ENCODE measurements at places on chromosomes 11 and 22. TPM values are rescaled to one million over a fixed set of nuclear protein-coding genes. Genes with fewer than 3 reads are reported as not detected.

GRCh38 chr11:105906517-105906916 is 115.5 kb downstream of the MSANTD4 start:
- no peak for DNase-seq

DNA sequence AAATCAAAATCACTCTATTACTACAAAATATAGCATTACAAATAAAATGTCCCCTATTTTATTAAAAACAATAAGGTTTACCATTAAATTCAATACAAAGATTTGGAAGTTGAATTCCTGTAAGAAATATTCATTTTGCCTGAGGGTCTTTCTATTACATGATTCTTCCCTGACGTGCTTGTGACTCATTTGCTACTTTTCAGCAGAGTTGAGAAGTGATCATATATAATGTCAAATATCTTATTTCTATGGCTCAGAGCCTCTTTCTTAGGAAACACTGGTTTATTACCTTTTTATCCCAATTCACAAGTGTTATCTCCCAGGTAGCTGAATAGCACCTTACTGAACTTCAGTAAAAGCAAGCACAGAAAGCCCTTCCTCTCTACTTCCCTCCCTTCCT is 65.2 kb upstream of the CNTN5 start:
- no peak for DNase-seq

- no peak for DNase-seq
These were observed 8.3 kb downstream of the SLC37A2 start for GRCh38 chr11:125071435-125071834.

DNA sequence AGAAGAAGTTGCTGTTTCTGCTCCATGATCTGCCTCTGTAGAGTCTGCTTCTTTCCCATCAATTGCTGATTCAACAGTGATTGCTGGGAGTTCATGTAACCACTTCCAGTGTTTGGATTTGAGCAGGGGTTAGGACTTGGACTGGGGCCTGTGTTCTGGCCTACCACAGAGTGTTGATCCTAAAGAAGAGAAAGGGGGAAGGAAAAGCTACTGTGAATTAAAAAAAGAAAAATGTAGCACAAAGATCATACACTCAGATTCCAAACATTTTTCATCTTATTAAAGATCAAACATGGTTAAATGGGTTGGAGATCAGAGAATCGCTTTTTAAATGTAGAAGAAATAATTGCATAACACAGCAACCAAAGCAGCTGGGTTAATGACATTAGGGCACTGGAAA is 67.6 kb upstream of the MTMR2 start:
- no peak for DNase-seq

The UCP3 gene
- total RNA-seq = 202 TPM

DNA sequence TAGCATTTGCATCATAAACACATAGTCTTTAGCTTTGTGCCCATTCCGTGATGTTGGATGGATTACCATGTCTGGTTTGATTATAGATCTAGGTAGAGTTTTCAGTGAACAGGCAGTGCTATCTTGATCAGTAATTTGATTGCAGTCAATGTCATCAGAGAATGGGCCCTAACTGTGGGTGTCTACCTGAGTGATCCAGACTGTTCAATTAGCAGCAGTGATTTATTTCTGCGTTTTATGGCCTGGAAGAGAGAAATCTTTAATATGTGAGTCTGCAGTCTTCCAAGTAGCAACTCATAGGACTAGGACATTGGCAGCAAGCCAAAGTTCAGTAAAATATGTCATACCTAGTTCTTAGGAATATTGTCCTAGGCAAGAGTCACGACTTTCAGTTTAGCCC is 80.3 kb downstream of the CASP12 start:
- DNase-seq = no peak

GRCh38 chr11:129911298-129911697 is 15.9 kb upstream of the NFRKB start:
- DNase-seq = no peak

The FAM227A gene
- total RNA-seq = 0.05 TPM

DNA sequence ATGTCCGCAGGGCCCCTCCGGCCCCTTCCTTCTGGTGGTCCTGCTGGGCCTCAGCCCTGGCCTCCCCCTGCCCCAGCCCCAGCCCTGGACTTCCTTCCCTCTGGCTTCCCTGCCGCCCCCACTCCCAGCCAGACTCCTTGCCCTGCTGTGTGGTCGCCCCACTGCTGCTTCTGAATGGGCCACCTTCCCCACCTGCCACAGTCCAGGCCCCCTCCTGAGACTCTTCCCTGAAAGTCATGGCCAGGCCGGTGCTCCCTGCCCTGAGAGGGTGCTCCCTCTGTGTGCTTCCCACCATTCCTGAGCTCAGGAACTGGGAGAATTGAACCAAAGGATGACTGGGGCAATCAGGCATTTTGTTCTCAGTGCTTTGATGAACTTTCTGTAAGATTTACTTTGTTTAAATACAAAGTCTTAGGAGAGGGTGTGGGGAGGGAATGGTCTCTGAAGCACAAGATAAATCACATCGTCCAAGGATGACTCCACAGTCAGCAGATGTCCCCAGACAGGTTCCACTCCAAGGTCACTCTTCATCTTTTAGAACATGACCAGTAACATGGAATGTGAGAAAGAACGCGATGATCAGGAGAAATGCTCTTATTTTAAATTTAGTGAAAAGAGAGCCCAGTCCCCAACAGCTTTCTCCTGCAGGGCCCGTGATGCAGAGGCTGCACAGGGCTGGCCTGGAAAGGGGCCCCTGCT is 774 bp downstream of the APOBEC3D start:
- no peak for DNase-seq

DNA sequence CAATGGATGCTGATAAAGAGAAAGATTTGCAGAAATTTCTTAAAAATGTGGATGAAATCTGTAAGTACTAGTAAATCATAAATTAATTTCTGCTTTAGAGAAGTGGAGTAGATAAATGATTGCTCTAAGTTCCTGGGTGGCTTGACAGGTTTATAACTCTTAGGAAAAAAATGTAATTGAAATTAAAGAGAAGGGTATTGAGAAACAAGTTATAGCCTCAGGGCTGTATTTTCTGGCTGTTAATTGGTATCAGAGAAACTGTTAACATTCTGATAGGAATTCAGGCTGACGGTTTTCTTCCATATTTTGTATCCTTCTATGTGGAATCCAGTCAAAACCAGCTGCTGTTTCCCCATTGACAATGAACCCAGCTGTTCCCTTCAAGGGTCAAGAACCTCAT is 1.9 kb downstream of the TTC12 start:
- DNase-seq = no peak

DNA sequence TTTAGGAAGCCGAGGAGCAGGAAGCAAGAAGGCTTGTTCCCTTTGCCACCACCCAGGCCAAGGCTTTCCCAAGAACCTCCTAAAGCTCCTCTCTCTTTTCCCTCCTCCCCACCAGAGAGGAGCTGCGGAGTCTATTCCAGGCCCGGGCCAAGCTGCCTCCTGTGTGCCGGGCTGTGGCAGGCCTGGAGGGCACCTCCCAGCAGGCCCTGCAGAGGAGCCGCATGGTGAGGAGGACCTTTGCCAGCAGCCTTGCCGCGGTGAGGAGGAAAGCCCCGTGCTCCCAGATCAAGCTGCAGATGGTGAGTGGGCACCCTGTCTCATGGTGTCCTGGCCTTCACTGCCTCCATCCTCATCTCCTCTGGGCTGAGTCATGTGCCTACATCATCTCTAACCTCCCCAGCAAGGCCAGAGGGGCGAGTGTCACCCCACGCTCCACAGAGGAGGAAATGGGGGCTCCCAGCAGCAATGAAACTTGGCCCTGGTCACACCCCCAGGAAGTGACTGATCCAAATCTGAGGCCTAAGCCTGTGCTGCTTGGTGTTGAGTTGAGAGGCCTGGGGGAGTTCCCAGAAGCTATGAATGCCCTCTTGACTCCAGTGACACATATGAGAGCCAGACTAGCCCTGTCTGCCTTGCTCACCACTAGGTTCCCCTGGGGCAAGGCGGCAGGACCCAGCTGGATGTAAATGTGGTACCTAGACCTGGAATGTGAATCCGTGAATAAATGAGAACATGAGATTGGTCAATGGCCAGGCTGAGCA is 104.2 kb downstream of the MYO18B start:
- DNase-seq = no peak

DNA sequence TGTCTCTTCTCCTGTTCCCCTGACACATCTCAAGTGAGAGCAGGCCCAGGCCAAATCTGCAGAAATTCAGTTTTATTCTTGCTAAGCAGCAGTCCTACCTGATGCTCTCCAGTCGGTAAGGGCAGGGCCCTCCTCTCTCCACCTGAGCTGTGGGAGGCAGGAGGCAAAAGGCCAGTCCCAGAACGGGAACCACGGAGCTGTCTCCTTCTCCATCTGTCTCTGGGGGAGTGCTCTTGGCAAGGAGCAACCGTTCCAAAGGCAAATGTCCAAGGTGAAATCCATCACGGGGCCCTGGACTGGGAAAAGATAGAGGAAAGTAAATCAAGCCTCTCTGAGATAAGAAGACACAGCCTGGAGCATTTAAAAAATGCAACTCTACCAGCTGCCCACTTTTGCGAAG is 65.2 kb upstream of the CDON start:
- no peak for DNase-seq

DNA sequence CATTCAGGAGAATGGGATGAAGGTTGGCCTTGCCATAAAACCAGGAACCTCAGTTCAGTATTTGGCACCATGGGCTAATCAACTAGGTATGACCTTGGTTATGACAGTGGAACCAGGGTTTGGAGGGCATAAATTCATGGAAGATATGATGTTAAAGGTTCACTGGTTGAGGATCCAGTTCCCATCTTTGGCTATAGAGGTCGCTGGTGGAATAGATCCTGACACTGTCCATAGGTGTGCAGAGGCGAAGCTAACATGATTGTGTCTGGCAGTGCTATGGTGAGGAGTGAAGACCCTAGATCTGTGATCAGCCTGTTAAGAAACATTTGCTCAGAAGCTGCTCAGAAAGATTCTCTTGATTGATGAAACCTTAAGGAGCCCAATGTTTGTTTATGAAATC is 5.7 kb downstream of the NF2 start:
- DNase-seq = no peak

The MYRF gene
- total RNA-seq = 0.24 TPM

The CASP4 gene
- total RNA-seq = 15.9 TPM

- no peak for DNase-seq
These were observed 2.2 kb upstream of the BPIFC start for GRCh38 chr22:32466496-32466895.

DNA sequence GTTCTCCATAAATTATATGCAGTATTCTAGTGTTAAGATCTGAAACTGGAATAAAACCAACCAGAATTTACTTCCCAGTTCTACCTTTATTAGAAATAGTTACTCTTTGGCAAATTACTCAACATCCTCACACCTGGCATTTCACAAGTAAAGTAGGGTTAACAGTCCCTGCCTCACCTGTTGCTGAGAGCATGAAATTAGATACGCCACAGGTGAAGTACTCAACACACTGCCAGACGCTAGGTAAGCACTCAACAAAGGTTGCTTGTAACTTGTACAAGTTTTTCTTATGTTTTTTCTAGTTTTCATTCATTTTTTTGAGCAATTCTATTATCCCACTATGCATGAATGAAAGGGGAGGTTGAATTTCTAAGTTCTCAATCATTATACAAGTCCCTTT is 267.6 kb upstream of the ARHGAP42 start:
- DNase-seq = no peak

- DNase-seq = peak; percentile 82
These were observed 15.4 kb downstream of the XRCC6 start for GRCh38 chr22:41636467-41636866.

DNA sequence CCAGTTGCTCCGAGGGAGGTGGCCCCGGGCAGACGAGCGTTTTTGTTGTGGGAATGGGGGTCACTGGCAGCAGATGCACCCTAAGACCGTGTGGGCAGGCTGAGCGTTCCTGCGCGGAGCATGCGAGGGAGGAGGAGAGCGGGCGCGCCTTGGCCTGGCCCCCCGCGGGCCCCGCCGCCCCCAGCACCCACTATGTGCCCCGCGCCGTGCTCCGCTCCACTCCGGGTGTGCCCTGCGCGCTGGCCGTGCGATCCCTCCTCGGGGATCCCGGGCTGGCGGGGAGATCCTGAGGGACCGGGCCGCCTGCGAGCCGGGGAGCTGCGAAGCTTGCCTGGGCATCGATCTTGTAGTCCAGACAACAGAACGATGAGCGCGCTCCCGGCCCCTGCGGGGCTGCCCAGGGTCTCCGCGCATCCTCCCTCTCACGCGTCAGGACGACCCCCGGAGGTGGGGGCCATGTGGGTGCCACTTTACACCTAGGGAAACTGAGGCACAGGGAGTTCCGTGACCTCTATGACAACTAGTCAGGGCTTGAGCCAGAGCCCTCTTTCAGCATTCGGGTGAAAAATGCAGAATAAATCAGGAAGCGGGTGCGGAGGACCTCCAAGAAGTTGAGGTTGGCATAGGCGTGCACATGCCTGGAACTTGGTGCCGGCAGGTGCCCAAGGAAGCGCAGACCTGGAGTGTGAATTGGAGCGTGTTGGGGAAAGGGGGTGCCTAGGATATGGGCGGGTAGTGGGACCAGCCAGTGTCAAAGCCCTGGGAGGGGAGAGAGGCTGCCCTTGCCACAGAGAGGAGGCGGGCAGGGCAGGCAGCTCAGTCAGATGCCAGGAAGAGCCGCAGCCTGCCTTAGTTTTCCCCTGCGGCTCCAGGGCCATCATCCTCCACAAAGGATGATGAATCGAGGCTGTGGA is 1.3 kb upstream of the KMT5B start:
- DNase-seq = peak; percentile 59

DNA sequence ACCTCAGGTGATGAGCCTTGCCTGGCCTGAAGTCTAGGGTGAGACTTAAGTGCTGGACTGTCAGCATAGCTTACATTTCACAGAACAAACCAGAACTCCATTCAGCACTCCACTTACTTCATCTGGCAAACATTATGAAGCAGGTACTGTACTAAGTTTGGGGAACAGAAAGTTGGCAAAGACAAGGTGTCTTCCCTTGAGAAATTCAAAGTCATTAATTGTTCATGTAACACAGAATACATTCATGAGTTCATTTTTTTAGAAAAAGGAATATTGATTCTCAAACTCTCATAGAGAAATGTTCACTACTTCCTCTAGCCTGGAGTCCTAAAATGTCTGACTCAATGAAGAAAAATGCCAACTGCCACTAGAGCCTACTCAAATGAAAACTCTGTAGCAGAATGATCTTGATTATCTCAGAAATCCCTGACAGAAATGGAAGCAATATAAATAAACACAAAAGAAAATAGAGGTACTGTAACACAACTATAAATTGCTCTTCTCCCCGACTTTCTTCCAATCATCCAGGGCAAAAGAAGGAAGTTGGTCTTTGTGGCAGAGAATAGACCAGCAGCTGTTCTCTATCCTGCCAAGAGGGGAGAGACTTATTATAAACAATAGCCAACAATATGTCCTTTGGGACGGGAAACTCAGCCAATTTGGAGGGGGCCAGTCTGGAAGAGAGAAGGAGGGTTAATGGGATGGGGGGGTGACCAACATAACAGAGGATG is 129.2 kb upstream of the MTMR2 start:
- DNase-seq = no peak

The PRG3 gene
- total RNA-seq = not detected

The SAA1 gene
- 31.6 TPM for total RNA-seq

- DNase-seq = no peak
These were observed 32.6 kb downstream of the CEP295 start for GRCh38 chr11:93694109-93694508.

- no peak for DNase-seq
These were observed 2.0 kb upstream of the ZNF195 start for GRCh38 chr11:3380706-3381545.

- no peak for DNase-seq
These were observed 15.1 kb upstream of the CABP7 start for GRCh38 chr22:29704528-29705285.

The ESAM gene
- total RNA-seq = 35.5 TPM

- no peak for DNase-seq
These were observed 99.4 kb upstream of the AKIP1 start for GRCh38 chr11:8811571-8811970.

GRCh38 chr11:119626871-119627270 is 102.1 kb downstream of the NECTIN1 start:
- DNase-seq = no peak

- DNase-seq = no peak
These were observed 143.6 kb downstream of the WNT11 start for GRCh38 chr11:76062733-76063132.

Data from psoas muscle (tissue), 8 donors.